Epithelial cell of esophagus (primary cell): ENCODE measurements at places on chromosomes 2 and 18.

DNA sequence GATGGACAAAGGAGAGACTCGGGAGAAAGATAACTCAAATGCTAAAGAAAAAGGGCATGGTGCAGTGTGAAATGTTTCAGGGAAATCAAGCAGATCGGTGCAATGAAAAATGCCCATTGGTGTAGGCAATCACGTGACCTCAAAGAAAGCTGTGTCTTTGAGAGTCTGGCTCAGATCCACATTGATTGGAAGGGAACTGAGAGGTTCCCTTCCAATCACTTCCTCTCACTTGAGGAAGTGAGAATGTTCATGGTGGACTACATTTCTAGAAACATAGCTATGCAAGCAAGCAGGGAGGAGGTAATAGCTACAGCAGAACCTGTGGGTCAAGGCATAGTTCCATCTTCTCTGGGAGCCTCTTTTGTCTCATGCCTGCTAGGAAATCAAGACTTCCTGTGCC lies 187.4 kb downstream of the LPIN1 start:
- DNase-seq: no peak

- DNase-seq: no peak
These were observed 25.9 kb downstream of the MRO start for GRCh38 chr18:50793641-50794565.

GRCh38 chr2:183105402-183106134 lies 18.7 kb upstream of the NUP35 start:
- DNase-seq: peak; percentile 80

DNA sequence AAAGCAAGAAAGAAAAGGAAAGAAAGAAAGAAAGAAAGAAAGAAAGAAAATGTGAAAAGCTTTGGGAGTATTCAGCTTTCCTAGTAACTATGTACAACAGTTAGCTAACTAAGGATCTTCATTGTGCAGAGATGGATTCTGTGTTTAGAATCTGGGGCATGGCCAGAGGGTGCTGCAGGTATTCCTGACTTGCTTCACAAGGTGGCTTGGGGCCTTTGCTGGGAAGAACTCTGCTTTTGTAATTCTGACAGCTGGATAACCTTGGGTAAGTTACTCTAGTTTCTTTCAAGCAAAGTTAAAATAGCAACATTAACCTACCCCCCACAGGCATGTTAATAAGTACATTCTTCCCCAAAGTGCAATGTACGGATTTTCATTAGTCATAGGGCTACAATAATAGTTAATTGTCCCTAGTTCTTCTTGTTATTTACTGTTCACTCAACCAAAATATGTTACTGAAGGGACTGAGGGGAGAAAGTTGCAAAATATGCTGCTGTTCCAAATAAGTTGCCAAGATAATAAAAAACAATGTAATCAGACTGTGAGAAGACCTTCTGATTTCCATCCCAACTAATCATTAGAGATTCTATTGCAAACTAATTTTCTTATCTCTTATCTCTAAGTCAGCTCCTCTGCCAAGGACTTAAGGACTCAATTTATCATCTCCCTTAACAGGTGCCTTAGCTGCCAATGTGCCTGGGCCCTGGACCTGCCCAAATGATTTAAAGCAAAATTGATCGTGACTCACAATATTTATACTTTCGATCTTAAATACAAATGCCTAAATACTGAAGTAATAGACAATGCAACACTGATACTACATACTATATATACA lies 50.3 kb downstream of the SERPINB8 start:
- no peak for DNase-seq

DNA sequence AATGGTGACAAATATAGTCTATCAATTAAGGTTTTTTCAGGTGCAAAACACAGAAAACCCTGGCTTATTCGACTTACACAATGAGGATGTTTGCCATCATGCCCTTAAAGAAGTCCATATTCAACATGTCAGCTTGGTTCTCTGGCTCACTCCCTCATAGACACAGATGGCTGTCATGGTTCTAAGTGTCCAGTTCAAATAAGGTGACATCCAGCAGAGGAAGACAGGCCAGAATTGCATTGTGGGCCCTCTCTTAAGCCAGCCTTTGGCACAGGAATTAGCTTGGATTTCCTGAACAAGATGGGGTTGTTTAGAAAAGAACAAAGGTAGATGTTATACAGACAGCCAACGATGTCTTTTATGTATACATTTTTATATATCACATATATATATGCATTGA lies 18.7 kb upstream of the SLC1A4 start:
- no peak for DNase-seq

DNA sequence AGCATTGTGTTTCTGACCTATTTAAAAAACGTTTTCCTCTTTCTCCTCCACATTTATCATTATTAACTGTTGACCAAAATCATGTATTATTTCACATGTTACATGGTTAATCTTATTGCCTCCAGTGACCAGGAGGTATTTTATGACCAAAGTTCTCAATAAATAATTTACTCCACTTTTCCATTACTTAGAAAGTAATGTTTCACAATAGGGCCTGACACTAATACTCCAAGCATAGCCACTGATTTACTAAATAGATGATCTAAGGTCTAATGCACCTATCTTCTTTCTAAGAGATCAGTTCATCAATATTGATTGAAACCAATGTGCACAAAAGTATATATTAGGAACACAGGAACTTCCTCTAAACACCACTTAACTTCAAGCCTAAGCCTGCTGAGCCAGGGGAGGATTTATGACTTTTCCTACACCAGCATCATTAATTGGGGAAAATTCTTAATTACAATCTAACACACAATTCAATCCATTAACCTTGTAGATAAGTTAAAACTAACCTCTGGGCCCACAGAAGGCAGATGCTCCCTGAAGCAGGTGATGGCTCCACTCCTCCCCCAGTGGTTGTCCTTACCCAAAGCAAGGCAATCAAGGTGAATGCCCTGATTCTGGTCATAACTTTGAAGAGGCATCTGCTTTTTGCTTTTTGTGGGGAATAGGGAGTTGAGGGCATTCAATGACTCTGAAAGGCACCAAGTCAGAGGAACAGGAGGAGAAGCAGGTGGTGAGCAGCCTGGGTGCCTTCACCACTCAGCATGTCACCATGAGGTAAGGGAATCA lies 33.9 kb downstream of the RBMS1 start:
- no peak for DNase-seq

- peak; percentile 51 for DNase-seq
These were observed 1.5 kb downstream of the ACSL3 start for GRCh38 chr2:222862106-222862908.

GRCh38 chr2:65518751-65519150 lies 86.4 kb upstream of the SPRED2 start:
- DNase-seq: no peak

DNA sequence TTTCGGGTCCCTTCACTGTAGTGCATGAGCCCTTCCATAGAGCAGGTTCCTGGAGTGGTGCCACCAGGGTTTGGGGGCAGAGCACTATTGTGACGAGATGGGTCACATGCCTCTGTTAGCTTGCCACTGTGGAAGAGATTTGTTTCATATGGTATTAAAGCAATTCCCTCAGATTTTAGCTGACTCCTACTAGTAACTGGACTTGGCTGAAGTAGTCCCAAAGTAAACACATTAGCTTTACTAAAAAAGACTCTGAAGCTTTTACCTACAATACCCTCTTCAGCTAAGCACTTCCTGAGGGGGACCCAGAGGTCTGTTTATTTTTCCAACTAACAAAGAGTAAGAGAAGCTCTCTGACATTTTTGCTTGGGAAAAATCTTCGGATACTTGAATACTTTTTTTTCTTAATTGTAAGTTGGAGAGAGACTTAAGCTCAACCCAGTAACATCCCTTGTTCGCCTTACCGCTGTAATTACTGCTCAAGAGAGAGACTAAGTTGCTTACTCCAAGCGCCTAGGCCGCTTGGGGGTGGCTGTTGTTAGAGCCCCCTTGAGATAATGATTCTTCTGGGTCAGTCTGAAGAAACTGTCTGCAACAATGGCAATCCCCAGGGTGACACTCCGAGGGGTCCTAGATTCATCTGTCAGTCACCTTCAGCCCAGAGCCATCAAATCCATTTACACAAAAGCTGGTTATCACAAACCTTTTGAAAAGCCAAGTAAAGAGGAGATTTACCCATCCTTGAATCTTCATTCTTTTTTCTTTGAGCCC lies 177.4 kb downstream of the FIGN start:
- DNase-seq: no peak

- DNase-seq: peak; percentile 77
These were observed 6.8 kb upstream of the PXDN start for GRCh38 chr2:1750933-1751766.

DNA sequence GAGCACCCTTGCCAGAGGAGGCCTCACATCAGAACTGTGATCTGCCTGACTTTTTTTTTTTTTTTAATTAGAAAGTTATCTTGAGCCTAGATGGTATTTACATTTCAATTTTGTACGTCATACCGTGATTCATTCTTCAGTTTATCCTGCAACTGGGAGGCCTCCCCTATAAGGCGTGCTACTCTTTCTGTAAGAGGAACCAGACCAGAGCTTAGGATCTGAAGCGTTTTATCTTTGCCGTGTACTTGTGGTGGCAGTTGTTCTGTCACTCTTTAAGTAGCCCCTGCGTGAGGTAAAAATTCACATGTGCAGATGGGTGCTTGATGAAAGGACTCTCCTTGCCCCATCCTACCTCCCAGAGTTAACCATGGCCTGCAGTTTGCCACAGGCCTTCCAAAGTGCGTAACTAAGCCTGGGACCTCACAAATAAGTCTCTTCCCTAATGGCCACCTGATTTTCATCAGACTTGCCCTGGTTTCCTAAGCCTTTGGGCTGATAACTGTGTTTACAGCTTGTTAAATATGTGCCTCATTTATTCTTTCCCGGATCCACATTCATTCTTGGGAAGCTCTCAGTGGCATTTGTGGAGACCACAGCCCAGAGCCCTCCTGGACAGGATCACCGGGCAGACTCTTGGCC lies 96.0 kb downstream of the MTCL1 start:
- DNase-seq: peak; percentile 80

DNA sequence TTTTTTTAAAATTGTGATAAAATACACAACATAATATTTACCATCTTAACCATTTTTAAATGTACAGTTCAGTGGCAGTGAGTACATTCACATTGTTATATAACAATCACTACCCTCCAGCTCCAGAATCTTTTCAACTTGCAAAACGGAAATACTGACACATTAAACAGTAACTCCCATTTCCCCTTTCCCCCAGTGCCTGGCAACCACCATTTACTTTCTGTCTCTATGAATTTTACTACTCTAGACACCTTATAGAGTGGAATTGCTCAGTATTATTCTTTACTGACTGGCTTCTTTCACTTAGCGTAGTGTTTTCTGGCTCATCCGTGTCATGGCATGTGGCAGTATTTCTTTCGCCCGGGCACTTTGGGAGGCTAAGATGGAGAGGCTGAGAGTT lies 32.6 kb downstream of the FASTKD2 start:
- no peak for DNase-seq

DNA sequence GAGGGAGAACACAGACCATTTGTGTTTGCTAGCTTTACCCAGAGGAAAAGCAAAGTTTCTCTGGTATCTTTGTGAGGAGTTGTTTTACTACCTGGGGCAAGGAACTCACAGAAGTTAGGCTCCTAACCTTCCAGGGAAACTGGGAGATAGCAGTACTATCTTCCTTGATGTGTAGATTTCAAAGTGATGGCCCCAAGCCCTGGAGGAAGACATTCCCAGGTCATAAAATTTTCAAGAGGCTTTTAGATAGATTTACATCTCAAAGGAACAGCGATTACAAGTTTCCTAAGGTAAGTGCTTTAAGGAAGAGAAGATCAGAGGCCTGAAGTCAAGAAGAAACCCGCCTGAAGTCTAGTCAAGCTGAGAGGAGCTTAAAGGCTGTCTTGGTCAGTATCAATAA lies 1187.8 kb upstream of the TMEFF2 start:
- DNase-seq: no peak

GRCh38 chr18:75679331-75679730 lies 251.8 kb upstream of the SMIM21 start:
- no peak for DNase-seq

DNA sequence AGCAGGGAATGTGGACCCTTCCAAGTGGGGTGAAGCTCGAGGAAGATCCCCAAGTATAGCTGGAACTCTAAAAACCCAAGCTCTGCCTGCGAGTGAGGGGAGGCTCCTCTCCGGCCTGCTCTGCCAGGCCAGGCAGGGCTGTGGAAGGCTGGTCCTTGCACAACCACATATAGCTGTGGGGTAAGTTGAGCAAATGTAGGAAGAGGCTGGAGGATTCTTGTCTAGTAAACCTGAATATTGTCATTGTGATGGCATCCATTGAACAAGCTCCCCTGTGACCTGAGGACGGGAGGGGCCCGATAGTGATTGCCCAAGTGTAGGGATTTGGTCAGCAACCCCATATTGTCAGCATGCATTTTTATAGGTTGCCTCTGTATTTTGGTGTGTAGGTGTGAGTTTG lies 103.0 kb downstream of the ACKR3 start:
- no peak for DNase-seq

DNA sequence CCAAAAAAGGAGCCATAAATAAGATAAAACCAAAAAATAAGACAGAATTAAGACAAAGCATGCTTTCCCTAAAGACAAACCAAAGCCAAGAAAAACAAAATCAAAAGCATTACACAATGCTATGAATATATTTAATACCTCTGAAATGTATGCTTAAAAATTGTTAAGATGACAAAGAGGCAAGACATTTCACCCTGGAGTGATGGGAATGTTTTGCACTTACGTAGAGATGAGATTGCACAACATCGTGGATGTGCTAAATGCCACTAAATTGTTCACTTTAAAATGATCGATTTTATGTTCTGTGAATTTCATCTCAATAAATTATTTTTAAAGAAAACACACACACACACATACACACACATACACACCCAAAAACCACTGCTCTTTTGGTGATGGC lies 386.6 kb upstream of the KLHL29 start:
- no peak for DNase-seq

GRCh38 chr2:7860693-7861092 lies 821.2 kb upstream of the ID2 start:
- DNase-seq: peak; percentile 58

DNA sequence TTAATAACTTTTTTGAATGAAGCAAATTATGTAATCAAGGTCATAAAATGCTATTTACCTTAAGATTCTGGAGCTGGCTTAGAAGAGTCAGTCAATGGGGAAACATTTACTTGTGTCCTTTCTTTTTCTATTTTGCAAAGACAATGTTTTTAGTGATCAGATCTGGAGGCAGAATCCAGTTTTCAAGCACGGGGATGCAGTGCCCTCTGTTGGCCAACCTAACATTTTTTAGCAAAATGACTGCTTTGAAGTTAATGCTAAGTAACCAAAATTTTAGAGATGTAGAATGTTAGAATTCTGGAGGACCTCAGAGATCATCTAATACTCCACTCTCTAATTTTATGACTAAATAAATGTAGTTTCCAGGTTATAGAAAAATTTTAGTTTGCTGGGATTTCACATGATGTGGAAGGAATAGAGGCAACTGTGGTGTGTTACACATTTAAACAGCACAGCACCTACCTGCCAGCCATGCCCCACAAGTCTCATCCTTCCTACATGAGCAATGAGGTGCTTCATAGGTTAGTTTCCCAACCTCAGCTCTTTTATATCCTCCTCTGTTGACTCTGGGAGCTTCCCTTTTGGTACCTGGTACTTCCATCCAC lies 23.6 kb upstream of the SLC9A4 start:
- peak; percentile 56 for DNase-seq
